ENCODE measurements at places on chromosomes 7 and 10. TPM values are rescaled to one million over a fixed set of nuclear protein-coding genes. Genes with fewer than 3 reads are reported as not detected.

CDH23 gene
- 10.3 TPM for total RNA-seq

DNA sequence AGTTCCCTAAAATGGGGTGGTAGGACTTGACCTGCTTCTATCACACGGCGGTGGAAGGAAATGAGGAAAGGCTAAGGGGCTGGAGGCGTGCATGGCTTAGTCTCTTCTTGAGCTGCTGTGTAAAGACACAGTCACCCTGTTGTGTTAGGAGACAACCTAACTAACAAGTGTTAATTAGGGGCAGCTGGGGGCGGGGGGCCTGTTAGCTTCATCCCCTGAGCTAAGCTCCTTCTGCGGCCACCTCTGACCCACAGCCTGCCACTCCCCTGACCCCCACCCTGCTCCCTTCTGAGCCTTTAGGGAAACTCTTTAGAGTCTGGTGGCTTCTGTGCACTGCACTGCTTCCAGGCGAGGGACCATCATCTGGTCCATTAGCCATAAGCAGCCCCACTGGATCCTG, 28.0 kb downstream of the COL17A1 start:
- peak; percentile 82 for DNase-seq

GRCh38 chr7:84923348-84923747, 263.5 kb downstream of the SEMA3D start:
- DNase-seq: no peak

DNA sequence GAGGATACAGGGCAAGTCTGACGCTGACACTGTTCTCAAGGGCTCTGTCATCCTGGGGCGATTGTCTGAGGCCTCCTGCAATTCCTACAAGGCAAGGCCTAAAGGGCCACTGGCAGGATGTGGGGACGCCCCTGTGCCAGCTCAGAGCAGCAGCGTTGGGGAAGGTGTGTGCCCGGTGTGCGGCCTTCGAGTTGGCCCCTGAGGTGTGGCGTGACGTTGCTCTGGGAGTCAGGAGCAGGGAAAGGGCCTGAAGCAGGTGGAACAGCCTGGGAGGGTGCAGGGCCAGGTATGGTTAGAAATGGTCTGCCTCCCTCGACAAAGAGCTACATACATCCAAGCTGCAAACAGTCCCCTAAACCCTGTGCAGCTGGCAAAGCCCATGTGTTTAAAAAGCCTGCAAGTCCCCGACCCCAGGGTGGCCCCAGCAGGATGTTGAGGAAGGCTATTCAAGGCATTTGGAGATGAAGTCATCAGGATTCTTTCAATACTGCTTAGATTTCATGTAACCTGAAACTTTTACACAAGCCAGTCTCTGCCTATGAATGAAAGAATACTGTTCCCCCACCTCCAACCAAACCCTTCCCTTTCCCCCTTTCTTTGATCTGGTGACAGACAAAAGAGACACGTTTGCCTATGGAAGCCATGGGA, 142.5 kb upstream of the TNS3 start:
- peak; percentile 59 for DNase-seq
